ENCODE measurements at places on chromosomes 7 and 10. TPM values are rescaled to one million over a fixed set of nuclear protein-coding genes. Genes with fewer than 3 reads are reported as not detected.
A peak's percentile ranks its signal among the peaks of the same experiment; 100 is the strongest.

The SKAP2 gene
- total RNA-seq = 6.3 TPM

The AKR1C3 gene
- 5.9 TPM for total RNA-seq

The AKR1C2 gene
- total RNA-seq = not detected

The SUN3 gene
- total RNA-seq = 0.64 TPM

The PARP12 gene
- 129 TPM for total RNA-seq

The LRGUK gene
- 0.25 TPM for total RNA-seq

The PPP1R17 gene
- total RNA-seq = not detected

The SERPINE1 gene
- total RNA-seq = 0.05 TPM

GRCh38 chr7:70042533-70042932, 444.3 kb downstream of the AUTS2 start:
- no peaks in the 10 kb centered on the region for H3K4me1 ChIP-seq
- H3K4me3 ChIP-seq = no peak overlapping the region
- no peak for DNase-seq
- no peak overlapping the region for H3K27ac ChIP-seq
- H3K27me3 ChIP-seq = peaks cover 3% of the 10 kb centered on the region

DNA sequence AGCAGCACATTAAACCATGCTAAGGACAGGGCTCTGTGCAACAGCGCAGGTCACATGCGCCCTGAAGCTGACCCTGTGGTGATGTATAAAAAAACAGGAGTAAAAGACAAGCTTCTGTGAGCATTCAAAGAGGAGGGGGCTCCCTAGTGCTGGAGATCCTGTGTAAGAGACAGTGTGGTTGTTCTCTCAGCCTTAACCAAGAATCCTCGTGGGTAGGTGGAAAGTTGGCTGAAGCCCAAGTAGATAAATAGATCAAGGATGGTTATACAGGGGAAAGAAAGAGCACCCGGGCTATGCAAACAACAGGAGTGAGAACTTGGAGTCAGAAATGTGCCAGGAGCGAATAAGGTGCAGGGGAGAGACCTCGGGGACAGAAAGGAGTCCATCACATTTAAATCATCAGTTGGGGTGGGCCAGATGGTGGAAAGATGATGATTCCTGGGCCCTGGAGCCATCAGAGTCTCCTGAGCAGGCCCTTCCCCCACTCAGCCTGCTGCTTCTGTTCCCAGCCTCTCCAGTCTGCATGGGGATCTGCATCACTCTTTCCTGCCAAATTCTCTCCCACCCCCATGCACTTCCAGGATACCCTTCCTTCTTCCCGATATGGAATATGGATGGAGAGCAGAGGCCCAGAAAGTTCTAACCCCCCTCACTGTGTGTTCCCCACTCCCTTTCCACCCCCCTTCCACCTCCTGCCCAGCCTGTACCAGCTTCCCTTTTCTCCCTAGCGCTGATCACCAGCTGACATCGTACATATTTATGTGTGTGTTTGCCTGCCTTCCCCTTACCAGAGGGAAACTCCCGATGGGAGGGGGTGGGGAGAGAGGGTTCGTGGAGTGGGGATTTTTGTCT, 78.1 kb upstream of the PRR15 start:
- no peak overlapping the region for H3K4me3 ChIP-seq
- no peaks in the 10 kb centered on the region for H3K4me1 ChIP-seq
- H3K36me3 ChIP-seq = no peaks in the 10 kb centered on the region
- no peak overlapping the region for H3K27ac ChIP-seq

DNA sequence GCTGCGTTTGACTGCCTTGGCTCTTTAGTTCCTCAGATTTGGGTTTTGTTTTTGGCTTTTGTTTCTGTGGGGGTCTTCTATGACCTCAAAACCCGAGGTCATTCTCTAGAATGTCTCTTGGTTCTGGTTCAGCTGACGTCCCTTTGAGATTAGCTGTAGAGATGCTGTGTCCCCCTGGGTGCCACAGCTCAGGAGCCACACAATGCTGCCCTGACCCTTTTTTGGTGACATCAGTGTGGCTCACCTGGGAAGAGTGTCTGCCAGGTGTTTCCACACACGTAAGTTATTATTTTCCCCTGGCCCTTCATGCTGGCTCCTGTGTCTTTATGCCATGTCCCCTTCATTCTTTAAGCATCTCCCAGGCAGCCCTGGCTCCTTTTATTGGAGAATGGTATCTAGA, 89.8 kb upstream of the DDC start:
- H3K4me1 ChIP-seq = peaks cover 15% of the 10 kb centered on the region
- H3K36me3 ChIP-seq = no peaks in the 10 kb centered on the region
- H3K27me3 ChIP-seq = no peaks in the 10 kb centered on the region
- no peak overlapping the region for H3K4me3 ChIP-seq
- no peak for DNase-seq

GRCh38 chr10:5305374-5305773, 59.4 kb upstream of the UCN3 start:
- peaks cover 35% of the 10 kb centered on the region for H3K36me3 ChIP-seq
- H3K4me3 ChIP-seq = no peak overlapping the region
- no peak for DNase-seq

GRCh38 chr7:42137431-42137830, 99.6 kb downstream of the GLI3 start:
- H3K4me1 ChIP-seq = no peaks in the 10 kb centered on the region
- H3K27ac ChIP-seq = no peak overlapping the region
- H3K36me3 ChIP-seq = no peaks in the 10 kb centered on the region
- no peak overlapping the region for H3K4me3 ChIP-seq

DNA sequence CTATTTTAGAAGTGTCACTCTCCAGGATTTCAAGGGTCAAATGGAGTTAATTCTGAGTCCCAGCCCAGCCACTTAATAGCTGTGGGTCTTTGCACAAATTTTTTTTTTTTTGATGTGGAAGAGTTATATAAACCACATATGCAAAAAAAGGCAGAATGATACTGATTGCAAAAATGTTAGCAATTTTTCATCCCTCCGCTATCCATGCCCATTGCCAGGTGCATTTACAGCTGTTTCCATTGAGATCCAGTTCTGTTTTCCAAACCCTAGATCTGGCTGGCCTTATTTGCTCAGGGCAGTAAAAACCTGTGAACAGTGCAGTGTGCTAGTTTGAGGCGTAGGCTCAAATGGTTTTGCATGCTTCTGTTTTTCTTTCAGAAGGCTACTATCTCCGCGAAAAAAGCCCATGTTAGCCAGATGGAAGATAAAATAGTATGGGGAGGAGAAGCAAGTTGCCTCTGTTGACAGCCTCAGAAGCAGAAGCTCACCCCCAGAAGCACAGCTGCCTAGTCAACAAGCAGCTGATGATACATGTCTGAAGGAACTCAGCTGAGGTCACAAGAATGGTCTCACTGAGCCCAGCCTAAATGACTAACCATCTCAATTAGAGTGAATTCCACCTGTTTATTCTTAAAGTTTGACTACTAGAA, 997 bp upstream of the ZNF138 start:
- no peaks in the 10 kb centered on the region for H3K27me3 ChIP-seq
- peaks cover 22% of the 10 kb centered on the region for H3K4me1 ChIP-seq
- no peak for DNase-seq
- H3K27ac ChIP-seq = peak overlapping the region; percentile 73
- H3K36me3 ChIP-seq = peaks cover 20% of the 10 kb centered on the region

- no peaks in the 10 kb centered on the region for H3K27me3 ChIP-seq
- peaks cover 26% of the 10 kb centered on the region for H3K36me3 ChIP-seq
- H3K4me1 ChIP-seq = no peaks in the 10 kb centered on the region
- DNase-seq = no peak
These were observed 41.8 kb downstream of the DLD start for GRCh38 chr7:107932805-107933204.

DNA sequence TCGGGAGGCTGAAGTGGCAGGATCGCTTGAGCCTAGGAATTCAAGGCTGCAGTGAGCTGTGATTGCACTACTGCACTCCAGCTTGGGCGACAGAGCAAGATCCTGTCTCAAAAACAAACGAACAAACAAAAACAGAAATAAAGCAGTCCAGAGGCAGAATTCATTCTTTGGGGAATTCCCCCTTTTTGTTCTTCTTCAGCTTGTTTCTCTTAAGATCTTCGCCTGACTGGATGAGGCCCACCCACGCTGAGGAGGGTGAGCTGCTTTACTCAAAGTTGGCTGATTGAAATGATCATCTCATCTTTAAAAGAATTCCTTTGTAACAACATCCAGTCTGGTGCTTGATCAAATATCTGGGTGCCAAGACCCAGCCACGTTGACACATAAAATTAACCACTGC, 10.7 kb downstream of the MRC1 start:
- peaks cover 5% of the 10 kb centered on the region for H3K27me3 ChIP-seq
- H3K36me3 ChIP-seq = no peaks in the 10 kb centered on the region
- H3K27ac ChIP-seq = no peak overlapping the region
- DNase-seq = no peak

DNA sequence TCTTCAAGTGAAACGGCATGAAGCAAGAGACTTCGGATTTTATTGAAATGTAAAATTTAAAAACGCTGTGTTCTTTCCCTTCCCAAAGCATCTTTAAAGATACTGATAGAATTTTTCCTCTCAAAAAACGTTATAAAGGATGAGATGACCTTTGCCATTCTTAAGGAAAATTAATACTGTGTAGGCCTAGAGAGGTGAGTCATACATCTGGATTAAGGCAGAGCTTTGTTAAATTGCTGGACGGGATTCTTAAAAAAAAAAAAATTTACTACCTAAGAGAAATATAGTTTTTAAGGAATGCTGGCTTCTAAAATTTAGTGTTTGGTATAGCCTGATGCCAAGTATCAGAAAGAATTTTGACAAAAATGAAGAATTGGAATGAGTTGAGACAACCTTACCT, 6.3 kb upstream of the HBP1 start:
- no peaks in the 10 kb centered on the region for H3K36me3 ChIP-seq
- H3K4me1 ChIP-seq = peaks cover 7% of the 10 kb centered on the region
- no peak overlapping the region for H3K27ac ChIP-seq
- H3K27me3 ChIP-seq = peaks cover 9% of the 10 kb centered on the region
- H3K4me3 ChIP-seq = no peak overlapping the region
- DNase-seq = no peak

DNA sequence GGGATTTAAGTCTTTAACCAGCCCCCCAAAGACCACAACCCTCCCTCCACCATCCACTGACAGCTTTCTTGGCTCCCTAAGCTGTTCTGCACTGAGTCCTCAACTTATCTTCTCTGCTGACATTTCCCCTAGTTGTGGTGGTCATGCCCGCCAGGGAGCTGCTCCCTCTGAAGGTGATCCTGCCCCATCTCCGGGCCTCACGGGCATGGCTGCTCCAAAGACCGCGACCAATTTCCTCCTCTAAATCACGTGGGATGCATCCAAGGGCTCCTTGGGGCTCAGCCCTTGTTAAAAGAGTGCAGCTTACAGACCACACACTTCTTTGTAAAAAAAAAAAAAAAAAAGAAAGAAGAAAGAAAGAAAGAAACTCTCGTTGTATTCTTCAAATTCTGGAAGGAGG, 27.1 kb upstream of the KLF6 start:
- peaks cover 5% of the 10 kb centered on the region for H3K36me3 ChIP-seq
- no peaks in the 10 kb centered on the region for H3K27me3 ChIP-seq
- peaks cover 78% of the 10 kb centered on the region for H3K4me1 ChIP-seq
- H3K4me3 ChIP-seq = no peak overlapping the region
- no peak for DNase-seq
- peak overlapping the region; percentile 95 for H3K27ac ChIP-seq

DNA sequence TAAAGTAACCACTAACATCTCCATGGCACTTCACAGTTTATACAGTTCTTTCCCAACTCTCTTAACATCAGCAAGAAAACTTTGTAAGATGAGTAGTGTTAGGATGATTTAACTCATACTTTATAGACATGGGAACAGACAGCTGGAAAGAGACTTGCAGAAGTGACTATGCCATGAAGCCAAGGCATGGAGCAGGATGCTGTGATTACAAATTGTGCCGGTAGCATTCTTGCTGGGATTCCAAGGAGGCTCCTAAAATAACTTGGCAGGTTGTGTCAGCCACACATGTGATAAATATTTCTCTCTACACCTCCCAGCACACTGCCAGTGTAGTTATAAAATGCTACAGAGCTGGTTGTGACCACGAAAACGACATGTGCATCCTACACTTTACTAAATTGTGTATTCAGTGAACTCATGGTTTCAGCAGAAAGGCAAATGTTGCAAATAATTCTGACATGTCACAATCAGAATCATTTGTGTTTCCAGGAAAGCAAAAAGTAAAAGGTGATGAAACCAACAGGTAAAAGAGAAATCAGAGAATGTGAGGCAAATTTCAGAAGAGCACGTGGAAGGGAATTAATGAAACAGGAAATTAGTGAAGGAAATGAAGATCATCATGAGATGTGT, 5.6 kb upstream of the CYP3A4 start:
- H3K4me3 ChIP-seq = no peak overlapping the region
- H3K36me3 ChIP-seq = no peaks in the 10 kb centered on the region
- no peaks in the 10 kb centered on the region for H3K27me3 ChIP-seq
- peaks cover 15% of the 10 kb centered on the region for H3K4me1 ChIP-seq

DNA sequence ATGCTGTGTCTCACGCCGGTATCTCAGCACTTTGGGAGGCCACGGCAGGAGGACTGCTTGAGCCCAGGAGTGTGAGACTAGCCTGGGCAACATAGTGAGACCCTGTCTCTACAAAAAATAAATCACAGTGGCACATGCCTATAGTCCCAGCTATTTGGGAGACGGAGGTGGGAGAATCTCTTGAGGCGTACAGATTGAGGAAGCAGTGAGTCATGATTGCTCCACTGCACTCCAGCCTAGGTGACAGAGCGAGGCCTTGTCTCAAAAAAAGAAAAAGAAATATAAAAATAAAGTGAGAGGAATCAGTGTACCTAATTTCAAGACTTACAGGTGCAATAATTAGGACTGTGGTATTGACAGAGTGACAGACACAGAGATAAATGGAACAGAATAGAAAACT, 23.9 kb downstream of the SLC25A40 start:
- DNase-seq = no peak
- peaks cover 3% of the 10 kb centered on the region for H3K4me1 ChIP-seq
- peaks cover 38% of the 10 kb centered on the region for H3K36me3 ChIP-seq
- no peak overlapping the region for H3K4me3 ChIP-seq
- H3K27me3 ChIP-seq = no peaks in the 10 kb centered on the region

- no peak overlapping the region for H3K4me3 ChIP-seq
- H3K36me3 ChIP-seq = no peaks in the 10 kb centered on the region
- peaks cover 3% of the 10 kb centered on the region for H3K27me3 ChIP-seq
- no peak overlapping the region for H3K27ac ChIP-seq
- peaks cover 6% of the 10 kb centered on the region for H3K4me1 ChIP-seq
These were observed 2.8 kb upstream of the DEPP1 start for GRCh38 chr10:44981172-44982113.

DNA sequence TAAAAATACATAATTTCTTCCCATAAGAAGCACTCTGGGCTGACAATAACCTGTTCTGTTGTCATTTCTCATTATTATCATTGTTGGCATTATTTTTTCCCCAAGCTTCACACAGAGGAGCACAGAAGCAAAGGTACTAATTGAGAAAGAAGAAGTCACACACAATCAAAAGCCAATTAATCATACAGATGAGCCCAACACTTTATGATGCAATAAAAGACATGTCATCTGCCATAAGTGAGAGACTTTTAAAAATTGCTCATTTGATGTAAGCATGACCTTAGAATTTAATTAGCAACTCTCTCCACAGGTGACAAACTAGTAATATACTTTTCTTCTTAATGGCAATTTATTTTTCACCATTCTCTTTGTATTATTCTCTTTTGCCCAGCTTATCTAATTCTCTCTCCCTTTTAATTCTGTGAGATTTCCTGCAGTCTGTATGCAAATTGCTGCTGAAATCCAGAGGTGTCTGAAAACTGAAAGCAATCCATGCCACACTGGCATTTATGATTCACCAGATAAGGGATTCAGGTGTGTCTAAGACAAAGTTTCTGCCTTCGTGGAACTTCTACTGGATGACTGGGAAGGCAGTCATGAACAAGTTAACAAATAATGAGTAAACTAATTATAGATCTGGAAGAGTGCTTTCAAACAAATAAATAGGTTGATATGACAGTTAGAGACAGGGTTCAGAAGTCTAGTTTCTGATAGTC, 203.5 kb downstream of the CHCHD3 start:
- DNase-seq = no peak
- H3K27ac ChIP-seq = no peak overlapping the region

Data from activated CD4-positive, alpha-beta T cell treated with anti-CD3 and anti-CD28 coated beads, Interleukin-2, amount 10 ng/mL, durations not matched to agents 7 days and 5 days (primary cell).